ENCODE measurements at places on chromosomes 12 and 14.

- no peak for DNase-seq
Observed at GRCh38 chr12:122437656-122438121, 15.2 kb upstream of the CLIP1 start.

DNA sequence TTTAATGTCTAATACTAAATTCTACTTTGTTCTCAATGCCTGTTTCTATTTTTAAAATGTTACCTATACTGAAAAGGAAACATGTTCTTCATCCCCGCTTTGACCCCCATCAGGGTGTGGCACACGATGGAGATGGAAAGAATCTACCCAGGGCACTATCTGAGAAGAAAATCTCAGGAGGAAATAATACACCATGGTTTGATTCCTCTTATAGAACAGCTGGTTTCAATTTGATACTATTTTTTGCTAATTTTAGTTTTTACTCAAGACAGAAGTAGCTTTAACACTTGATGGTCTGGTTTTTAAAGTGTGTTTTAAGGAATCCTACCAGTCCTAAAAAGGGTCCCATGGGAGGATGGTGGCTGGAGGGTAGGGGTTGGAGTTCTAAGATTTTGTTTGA is 56.7 kb downstream of the PPM1H start:
- DNase-seq: no peak

DNA sequence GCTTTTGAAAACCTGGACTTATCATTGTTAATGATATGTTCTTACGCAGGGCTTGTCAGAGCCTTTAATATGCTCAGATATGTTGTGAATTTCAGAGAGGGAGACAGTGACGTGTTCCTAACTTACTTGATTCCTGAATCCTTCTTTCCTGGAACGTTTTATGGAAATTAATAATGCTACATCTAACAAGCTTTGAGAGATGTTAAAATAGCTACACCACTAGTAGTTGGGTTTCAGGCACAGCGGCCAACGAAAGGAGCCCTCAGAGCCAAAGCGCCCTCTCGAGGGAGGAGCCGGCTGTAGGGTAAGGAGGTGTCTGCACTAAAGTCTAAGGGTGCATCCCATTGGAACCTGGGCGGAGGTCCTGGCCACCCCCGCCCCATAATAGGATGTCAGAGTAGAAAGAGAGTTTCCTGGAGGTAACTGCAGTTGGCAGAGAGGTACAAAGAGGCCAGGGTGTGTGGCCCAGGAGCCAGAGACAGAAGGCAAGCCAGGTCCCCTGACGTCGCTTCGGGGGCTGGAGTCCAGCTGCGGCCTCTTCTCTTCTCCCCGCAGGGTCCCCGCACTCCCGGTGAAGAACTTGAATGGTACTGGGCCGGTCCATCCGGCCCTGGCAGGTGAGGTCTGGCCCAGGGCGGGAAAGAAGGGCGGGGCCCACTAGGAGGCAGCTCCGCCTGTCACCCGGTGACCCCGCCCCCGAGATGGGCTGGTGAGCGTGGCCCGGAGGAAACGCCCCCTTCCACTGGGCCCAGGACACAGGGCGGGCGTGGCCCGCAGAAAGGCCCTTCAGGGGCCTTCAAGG is 36.3 kb downstream of the DTX1 start:
- DNase-seq: no peak

DNA sequence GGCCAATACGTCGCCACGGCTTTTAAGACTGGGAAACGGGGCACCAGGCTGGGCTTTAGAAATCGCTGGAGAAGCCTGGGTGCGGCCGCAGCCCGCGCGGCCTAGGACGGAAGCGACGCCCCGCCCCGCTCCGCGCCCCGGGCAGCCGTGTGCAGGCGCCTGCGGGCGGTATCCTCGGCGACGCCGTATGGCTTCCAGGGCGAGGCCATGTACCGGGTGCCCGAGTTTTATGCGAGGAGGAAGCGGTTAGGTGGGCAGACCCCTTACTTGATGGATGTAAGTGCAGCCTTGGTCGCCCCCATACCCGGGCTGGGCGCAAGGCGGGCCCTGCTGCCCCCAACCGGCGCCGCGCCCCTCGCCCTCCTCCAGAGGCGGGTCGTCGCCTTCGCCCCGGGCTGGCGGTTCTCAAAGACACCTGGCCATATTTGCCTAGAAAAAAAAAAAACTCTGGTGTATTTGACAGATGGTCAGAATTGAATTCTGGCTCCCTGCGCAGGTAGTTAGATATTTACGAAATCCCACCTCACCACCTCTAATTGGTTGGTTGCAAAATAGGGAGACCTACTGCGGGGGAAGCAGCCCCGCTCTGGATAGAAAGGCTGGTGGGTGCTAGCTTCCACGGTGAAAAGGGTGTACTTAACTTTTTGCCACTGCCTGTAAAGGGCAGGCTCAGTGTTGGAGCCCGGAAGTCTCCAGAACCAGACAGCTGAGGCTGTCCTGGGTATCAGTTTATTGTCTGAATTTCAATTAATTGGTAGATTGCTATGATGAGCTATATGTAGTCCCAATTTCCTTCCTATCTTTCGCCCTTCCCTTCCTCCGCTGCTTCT is at the start of gene PPP1R36:
TSS of gene PPP1R36 (plus strand) at position 171 of the 830 bp plus-strand sequence. CDS start at position 208, 37 bp downstream.
- peak; percentile 53 for DNase-seq

GRCh38 chr14:37994846-37995372 is 212.8 kb upstream of the SSTR1 start:
- DNase-seq: no peak

DNA sequence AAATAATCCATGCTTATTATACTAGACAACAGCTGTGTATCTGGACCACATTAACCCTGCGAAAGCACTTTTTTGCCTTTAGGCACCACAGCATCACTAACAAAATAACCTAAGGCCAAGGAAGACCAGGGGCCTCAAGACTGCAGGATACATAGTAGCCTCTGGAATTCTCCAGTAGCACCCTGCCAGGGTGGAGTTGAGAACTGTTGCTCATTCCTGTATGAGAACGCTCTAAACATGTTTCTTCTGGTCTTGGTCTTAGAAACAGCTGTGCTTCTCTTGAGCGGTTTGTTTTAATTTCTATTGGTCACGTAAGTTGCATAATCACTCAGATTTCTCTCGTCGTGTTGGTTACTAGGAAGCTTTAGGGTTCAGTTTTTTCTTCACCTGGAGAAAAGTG is 7.9 kb downstream of the B4GALNT3 start:
- no peak for DNase-seq

DNA sequence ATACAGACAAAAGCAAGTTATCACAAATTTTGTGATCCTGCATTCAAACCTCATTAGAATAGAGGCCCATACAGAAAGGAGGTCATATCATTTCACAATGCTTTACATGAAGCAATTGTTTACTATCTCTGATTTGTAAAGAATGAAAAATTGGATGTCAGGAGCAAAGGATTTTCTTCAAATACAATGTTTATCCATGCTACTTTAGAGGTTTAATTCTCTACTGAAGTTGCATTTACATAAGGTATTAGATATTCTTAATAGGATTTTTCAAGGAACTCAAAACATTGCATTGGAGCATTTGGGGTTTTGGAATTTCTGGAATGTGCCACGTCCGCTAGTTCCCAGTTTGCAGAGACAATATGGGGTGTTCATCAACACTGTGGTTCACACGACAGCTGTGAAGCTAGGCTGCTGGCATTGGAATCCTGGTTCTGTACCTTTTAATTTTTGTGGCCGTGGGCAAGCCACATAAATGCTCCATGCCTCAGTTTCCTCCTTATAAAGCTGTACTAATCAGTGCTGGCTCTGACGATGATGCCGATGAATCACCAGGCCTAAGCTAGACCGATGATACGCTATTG is 174.8 kb downstream of the APAF1 start:
- no peak for DNase-seq

DNA sequence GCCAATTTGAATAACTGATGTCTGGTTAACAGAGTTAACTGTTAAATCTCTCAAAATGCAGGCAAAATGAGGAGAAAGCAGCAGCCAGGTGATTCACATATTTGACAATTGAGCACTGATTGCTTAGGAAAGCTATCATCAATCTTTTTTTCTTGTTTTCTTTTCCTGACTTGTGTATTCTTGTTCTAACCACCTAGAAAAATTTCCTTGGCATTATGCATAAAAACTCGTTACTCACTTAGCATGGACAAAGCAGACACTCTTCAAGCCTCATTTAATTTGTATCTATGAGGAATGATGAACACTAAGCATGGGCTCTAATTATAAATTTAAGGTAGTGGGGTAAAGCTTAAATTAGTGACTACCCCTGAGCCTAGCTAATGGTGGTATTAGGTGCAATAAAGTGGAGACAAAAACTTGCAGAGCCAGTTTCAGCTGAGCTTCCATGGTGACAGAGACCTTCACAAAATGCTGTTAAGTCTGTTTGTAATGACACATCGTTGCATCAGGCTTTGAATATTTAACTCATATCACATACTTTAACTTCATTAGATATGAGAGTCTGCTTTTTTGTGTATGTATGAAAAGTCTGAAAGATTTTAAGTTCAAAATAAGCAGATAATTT is 52.0 kb downstream of the RASSF9 start:
- no peak for DNase-seq

Data from NCI-H1436 (cell line).